ENCODE measurements at places on chromosomes 16 and 17. TPM values are rescaled to one million over a fixed set of nuclear protein-coding genes. Genes with fewer than 3 reads are reported as not detected.

DNA sequence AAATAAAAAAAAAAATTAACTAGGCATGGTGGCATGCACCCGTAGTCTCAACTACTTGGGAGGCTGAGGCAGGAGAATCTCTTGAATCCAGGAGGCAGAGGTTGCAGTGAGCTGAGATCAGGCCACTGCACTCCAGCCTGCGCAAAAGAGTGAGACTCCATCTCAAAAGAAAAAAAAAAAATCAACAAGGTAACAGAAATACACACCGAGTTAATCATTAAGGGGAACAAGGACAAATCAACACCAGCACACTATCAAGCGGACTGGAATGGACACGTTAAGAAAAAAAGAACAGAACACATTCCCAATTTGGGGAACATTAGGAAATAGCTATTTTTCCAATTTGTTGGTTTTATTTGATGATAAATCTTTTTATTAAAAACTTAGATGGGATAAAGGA lies 28.4 kb upstream of the GLG1 start:
- DNase-seq: no peak

Gene OR2C1
- total RNA-seq: not detected

DNA sequence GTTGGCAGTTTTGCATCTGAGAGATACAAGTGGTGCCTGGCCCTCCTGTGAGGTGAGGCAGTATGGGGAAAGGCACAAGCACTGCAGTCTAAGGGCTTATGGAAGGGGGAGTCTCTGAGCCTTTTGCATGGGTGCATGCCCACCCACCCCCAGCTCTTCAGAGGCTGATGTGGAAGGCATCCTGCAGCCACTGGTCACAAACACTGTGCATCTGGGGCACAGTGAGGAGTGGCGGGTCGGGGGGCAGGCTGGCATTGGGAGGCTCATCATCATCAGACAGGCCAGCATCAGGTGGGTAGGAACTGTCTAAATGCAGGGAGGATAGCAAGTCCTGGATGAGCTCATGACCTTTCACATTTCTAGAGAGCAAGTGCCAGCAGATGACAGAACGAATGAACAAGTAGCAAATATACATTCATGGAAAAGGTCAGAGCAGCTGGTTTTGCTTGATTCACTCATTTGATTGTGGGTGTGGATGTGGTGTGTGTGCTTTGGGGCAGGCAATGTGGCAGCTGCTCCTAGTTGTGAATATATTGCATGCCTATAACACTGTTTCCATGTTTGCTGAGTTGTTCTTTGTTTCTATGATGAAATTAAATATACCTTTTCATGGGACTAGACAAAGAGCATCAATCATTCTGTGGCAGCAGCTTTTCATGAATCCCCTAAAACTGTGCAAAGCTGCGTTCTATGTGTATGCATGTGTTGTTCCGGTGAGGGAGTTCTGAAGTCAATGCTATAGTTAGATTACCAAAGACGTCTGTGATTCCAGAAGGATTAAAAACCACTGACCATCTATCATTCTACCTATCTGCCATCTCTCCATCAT lies 29.2 kb downstream of the TRIM25 start:
- DNase-seq: no peak

DNA sequence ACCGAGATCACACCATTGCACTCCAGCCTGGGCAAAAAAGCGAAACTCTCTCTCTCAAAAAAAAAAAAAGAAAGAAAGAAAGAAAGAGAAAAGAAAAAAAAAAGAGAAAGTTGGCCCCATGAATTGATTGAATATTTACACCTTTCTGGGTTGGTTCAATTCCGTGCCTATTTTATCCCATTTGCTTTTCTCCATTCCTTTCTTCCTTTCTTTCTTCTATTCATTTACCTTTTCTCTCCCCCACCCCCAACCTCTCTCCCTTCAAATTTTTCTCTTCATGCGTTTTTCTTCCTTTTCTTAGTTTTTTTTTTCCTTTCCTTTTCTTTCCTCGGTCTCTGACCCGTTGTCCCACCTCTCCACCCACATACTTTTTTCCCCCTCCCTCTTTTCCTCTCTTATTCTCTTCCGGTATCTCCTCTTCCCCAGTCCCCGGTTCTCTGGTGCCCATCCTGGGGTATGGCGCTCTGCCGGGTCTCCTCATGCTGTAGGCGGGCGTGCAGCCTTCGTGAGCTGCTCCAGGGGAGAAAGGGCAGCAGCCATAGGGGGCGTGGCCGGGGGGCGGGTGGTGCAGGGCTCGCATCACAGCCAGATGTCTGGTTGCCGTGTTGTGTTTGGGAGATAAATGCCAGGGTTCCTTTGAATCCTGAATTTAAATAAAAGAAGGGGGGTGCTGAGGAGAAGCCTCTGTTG lies 5.3 kb upstream of the COL1A1 start:
- no peak for DNase-seq

Gene HOXB2
- 3.2 TPM for total RNA-seq

Gene PRDM7
- not detected for total RNA-seq

- DNase-seq: no peak
Measured at GRCh38 chr17:57667461-57667923, 77.6 kb downstream of the CCDC182 start.

Gene TMEM94
- 64.5 TPM for total RNA-seq

GRCh38 chr16:12159028-12159427 lies 182.5 kb downstream of the SNX29 start:
- no peak for DNase-seq

DNA sequence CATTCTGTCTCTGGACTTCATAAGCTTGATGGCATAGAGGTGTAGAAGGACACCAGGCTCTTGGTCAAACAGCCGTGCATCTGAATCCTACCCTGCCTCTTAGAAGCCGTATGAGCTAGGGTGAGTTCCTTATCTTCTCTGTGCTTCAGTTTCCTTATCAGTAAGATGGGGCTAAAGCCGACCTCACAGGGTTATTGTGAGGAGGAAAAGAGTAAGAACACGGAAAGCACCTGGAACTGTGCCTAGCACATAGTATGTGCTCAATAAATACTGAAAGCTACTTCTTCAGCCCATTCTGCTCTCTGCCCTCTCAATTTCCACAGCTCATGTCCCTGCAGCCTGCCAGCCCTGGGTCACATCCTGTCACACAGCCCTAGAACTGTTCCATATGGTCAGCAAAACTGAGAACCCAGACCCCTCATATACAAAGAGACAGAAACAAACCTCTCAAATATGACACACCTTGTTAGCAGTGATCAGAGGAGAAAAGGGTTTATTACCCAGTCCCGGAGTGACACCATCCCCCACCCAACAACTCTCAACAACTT lies 17.0 kb upstream of the UBTF start:
- DNase-seq: no peak

DNA sequence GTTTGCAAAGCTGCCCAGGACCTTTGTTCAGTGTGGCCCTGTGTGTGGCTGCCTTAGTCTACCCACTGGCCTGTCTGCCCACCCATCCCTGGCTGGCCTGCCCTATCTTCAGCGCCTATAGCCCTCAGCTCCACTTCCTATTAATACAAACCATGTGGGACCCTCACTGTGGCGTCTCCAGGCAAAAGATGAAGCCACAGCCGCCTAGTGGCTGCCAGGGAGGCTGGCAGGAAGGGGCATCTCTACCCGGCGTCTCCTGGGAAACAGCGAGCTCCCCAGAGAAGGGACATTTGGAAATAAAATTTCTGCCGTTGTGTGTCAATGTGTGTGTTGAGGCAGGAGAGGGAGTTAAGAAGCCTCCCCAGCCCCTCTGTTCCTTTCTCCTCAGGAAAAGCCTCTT lies 31.5 kb downstream of the NEUROD2 start:
- no peak for DNase-seq

DNA sequence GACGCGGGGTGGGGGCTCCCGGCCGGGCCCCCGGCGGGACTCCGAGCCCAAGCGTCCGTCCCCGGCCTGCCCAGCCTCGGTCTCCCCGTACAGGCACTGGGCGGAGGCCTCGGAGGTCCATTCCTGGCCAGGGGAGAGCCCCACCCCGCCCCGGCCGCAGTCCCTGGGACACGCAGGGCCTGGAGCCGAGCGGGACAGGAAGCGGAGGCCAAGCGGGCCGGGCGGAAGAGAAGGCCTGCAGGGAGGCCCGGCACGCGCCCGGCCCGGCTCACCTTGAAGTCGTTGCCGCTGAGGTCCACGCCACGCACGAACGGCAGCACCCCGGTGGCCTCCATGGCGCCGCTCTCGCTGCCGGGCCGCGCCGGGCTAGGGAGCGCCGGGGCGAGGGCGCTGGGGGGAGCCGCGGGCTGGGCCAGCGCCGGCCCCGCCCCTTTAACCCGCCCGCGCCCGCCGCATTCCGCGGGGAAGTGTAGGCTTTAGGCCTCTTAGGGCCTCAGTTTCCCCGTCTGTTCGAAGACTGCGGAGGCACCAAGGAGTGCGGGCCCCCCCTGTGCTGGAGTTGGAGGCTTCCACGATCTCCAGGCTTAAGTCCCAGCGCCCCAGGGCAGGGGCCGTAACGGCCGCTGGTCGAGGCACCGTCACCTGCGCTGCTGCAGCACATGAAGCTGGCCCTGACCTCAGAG lies at the start of gene FLII:
Gene FLII (minus strand): TSS at position 383 of the 683 bp plus-strand sequence. CDS start 48 bp downstream, at position 335.
- DNase-seq: peak; percentile 50

Gene ARMC7
- total RNA-seq: 7.0 TPM

DNA sequence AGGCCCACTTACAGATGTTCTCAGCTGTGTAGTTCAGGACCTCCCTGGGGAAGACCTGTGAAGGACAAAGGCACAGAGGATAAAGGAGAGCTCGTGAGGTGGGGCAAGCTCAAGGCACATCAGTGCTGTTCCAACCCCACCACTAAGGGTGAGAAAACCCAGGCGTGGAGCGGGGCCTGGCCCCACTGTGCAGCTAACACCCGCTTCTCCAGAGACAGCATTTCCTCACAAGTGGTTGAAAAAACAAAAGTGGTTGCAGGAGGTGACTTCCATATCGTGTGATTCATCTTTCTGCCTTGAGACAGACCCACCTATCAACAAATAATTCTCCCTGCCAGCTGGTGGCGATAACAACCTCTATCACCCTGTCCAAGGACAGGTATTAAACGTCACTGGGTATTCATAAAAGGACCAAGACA lies 30.0 kb downstream of the SNN start:
- DNase-seq: peak; percentile 25

Gene NUPR1
- total RNA-seq: not detected

DNA sequence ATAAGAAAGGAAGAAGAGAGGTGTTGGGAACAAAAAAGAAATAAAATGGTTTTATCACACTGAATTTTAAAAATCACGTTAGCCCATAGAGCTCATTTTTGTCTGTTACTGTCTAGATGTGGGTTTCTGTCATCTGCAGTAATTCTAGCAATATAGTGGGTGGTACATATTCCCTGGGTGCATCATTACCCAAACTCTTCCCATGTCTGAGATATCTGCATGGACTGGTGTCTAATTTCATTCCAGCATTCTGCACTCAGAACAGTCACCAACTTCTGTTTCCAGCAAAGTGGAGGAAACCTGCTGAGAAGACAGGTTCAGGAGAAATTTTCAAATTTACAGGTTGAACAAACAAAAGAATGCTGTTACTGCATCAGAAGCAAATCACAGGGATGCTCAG lies 263.8 kb downstream of the CDH11 start:
- DNase-seq: no peak

DNA sequence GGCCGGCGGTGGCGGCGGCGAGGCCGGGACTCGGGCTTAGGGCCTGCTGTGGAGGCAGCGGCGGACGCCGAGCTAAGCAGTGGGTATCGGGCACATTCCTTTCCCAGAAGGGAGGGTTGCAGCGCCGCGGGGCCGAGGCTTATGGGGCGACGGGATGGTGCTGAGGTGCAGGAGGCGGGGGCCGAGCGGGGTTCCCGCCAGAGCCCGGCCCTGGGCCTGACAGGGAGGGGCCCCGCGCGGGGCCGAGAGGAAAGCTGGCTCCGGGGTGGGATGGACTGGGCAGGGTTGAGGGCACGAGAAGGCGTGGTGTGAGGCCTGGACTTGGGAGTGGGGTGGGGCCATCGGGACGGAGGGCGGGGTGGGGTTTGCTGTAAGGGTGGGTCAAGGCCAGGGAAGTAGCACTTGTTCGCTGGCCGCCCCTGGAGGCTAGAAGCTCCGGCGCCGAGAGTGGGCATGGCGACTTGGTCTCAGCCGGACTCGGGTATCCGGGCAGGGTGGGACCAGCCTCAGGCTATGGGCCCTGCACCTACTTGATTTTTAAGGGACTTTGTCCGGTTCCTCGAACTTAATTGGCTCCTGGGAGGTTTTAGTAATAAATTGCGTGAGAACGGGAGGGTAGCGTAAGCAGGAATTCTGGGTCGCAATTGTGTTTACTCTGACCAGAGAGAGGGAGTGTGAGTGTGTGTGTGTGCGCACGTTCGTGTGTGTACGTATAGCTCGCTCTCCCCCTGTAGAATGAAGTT lies 396 bp downstream of the NFE2L1 start:
- DNase-seq: no peak

Gene TLK2
- total RNA-seq: 44.4 TPM

DNA sequence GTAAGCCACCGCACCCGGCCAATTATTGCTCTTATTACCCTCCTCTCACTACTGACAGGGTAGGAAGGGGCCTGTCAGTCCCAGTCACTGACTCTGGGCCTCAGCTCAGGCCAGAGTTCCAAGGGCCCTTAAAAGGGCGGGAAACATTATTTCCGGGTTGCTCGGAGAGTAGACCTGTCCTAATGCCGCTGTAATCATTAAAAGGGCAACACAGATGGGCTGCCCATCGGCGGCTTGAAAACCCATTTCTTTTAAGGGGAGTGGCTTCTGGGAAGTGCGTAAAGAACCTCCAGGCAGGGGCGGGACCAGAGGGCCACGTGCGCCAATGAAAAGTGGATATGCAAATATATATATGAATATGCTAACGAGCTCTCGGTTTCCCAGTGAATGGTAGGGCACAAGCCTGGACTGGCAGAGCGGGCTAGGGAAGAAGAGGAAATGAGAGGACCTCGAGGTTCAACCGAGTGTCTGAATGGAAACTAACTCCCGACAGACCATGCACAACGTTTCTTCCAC lies 26.6 kb downstream of the PIPOX start:
- DNase-seq: no peak

DNA sequence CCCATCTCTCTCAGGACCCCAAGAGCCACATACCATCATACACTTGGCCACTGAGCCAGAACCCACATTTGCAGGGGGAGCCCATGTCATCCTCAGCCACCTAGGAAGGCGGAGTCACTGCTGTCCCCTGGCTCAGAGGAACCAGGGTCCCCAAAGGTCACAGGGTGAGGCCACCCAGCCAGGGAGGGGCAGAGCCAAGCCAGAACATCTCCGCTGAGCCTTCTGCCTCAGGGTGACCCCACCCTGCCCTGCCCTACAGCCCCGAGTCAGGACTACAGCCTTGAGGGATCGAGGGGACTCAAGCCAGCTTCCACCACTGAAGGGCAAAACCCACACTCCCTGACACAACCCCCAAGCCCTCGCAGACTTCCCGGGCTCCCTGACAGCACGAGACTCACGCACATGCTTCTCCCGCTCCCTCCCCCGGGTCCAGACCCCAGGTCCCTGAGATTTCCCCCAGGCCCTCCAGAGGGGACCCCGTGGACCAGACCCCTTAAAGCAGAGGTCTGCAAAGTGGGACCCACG lies 17.4 kb downstream of the PIEZO1 start:
- DNase-seq: no peak

DNA sequence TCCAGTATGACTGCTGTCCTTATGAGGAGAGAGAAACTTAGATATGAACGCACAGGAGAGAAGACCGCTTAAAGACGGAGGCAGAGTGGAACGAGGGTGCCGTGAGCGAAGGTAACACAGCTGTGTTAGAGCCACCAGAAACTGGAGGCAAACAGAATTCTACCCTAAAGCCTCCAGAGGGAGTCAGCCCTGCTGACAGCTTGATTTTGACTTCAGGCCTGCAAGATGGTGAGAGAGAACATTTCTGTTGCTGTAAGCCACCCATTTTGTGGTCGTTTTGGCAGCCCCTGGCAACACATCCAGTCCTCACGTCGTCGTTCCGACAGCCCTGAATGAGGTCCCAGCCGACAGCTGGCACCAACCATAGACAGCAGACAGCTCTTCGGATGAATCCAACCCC lies 2.8 kb upstream of the SPATA2L start:
- no peak for DNase-seq

Gene BTBD17
- not detected for total RNA-seq

Gene SLFN14
- total RNA-seq: not detected

Gene AFMID
- total RNA-seq: 27.1 TPM
